ENCODE measurements at places on chromosomes 6 and 20.

DNA sequence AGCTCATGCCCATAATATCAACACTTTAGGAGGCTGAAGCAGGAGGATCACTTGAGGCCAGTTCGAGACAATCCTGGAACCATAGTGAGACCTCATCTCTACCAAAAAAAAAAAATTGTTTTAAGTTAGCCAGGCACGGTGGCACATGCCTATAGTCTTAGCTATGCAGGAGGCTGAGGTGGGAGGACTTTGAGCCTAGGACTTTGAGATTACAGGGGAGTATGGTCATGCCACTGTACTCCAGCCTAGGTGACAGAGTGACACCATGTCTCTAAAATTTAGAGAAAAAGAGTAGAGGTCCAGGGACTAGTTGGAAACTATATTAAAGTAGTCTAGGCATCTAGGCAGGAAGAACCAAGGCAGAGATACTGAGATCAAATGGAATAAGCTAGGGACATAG lies 121.6 kb downstream of the SLC16A10 start:
- no peak for DNase-seq

DNA sequence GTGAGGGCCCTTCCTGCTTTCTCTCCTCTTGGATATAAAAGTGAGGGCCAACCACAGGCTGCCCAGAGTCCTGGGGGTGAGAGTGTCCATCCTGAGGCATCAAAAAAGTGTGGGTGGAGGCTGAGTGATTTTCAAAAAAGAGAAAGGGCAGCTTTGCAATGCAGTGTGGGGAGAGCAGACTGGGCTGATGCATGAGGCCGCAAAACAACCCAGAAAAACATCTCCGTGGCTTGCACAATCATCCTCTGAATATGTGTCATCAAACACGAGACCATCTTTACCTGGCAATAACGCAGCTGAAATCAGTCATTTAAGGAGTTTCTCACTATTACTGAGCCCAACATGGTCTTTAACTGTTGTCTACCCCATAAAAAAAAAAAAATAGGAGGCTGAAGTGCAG lies 191.2 kb upstream of the SOX4 start:
- DNase-seq: no peak

DNA sequence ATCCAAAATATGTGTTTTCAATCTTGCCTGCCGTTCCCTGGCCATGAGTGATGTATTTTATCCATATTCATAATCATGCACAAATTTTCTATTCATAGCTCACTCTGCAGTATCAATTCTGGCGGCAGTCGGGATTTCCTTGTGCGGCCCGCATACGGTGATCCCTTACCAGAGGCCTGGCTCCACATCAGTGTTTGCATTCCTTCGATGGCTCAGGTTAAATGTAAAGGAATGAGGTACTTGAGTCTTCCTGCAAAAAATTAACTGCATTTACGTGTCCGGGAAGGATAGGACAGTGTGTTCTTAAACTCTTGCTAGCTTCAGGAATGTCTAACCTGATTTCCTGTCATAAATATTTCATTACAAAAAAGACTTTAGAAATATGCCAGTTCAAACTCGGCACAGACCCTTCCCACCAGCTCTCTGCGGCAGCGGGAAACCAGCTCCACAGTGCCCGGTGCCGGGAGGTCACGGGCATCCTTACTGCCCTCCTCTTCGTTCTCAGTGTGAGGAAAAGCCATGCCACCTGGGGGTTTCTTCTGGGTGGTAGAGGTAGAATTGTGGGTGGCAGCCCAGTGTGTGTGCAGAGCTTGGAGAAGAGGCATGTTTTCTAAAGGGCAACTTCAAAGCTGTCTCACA lies 154.5 kb downstream of the MOXD1 start:
- no peak for DNase-seq

DNA sequence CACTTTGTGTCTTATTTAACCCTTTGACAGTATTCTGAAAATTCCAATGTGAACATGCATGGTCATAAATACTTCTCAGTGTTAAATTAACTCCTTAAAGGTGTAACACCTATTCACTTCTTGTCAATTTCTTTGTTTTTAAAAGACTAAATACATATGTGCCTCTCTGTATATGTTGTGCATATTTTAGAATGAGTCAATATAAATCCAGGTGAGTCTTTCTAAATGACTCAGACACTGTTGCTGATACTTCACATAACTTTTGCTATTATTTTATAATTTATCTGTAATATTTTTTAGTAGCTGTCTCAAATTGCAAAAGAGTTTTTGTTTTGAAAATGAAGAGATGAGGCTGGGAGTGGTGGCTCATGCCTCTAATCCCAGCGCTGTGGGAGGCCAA lies 36.0 kb downstream of the TIAM2 start:
- no peak for DNase-seq

DNA sequence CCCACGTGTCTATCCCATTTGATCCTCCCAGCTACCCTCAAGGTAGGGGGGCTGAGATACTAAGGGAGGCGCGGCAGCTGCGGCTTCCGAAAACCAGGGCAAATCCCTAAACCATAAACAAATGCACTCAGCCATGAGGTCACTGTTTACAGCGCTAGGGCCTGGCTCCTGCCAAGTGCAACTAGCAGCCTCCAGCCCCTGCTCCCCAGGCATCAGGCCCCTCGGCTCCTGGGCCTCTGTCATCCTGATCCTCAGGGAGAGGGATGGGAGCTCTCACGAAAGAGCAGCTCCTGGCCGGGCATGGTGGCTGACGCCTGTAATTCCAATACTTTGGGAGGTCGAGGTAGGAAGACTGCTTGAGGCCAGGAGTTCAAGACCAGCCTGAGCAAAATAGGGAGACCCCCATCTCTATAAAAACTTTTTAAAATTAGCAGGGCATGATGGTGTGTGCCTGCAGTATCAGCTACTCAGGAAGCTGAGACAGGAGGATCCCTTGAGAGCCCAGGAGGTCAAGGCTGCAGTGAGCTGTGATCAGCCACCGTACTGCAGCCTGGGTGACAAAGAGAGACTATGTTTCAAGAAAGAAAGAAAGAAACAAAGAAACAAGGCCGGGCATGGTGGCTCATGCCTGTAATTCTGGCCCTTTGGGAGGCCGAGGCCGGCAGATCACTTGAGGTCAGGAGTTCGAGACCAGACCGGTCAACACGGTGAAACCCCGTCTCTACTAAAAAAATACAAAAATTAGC lies 42.5 kb upstream of the TLDC2 start:
- DNase-seq: no peak

- DNase-seq: peak; percentile 82
These were observed 14.5 kb downstream of the BCL2L1 start for GRCh38 chr20:31707994-31708735.

DNA sequence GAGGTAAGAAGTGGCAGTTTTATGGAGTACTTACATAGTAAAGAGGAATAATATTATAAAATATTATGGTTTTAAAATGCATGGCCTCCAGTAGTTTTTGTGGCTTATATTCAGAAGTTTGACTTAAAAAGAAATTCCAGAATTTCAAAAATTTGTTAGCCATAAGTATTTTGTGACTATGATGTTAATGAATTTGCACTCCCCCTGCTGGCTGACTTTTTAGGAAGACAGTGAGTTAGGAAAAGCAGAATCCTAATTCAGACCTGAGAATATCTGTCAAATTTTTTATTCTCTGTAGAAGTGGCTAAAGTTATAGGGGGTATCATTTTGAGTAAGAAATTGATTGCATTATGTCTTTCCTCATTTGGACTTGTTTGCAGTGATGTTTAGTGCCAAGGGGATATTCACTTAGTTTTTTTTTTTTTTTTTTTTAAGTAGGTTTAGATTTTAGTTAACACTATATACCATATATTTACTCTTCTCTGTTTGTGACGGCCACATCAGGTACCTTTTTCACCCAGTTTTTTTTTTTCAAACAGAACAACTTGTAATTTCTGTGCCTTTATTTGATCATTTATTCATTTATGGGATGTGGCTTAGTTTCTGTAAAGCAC lies 40.8 kb downstream of the ZFAND3 start:
- DNase-seq: peak; percentile 16

GRCh38 chr6:80339421-80339820 lies 232.9 kb downstream of the BCKDHB start:
- no peak for DNase-seq

DNA sequence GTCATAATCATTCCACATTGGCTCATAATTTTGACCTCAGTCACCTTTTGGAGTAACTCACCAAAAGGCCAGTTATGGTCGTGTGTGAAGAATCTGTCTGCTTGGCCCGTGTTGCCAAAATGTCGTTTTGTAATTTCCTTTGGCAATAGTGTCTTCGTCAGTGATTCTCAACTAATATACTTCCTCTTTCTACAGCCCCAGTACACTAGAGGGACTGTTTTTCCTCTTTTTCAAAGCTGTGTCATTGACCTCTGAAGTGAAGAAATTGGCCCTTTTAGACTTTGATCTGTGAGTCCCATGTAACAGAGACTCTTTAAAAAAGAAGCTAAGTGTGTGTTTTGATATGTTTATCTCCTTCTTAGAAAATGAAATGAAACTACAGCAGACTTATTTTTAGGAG lies 5.2 kb downstream of the FOXO3 start:
- DNase-seq: no peak

DNA sequence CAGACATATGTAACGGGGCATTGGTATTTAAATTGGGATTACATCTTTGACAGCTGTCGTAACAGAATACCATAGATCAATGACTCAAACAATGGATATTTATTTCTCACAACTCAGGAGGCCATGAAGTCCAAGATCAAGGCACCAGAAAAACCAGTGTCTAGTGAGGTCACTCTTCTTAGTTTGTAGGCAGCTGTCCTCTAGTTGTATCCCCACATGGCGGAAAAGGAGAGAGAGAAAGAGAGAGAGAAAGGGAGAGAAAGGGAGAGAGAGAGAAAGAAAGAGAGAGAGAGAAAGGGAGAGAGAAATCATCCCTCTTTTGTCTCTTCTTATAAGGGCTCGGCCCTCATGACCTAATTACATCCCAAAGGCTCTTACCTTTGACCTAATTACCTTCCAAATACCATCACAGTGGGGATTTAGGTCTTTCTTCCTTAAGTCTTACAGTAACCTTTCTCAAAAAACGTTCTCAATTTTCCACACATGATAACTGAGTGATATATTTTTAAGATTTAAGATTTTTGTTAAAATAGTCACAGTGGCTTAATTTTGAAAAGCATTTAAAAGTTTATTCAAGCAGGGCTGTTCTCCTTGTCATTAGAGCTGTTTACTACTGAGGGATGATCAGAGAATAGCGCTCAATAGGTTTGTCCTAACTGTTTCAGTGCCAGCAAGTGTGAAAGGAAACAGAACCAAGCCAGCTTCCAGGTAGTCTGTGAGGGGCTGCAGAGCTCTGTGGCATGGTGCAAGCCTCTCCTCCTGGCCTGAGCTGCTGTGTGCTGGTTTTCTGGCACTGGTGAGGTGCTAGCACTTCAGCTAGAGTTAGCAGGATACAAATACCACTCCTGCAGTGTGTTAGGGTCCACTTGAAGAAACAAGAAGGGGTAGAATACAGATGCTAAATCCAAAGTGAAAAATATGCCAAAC lies 79.0 kb downstream of the IMPG1 start:
- no peak for DNase-seq

GRCh38 chr6:114167583-114168576 lies 174.9 kb downstream of the HS3ST5 start:
- no peak for DNase-seq

DNA sequence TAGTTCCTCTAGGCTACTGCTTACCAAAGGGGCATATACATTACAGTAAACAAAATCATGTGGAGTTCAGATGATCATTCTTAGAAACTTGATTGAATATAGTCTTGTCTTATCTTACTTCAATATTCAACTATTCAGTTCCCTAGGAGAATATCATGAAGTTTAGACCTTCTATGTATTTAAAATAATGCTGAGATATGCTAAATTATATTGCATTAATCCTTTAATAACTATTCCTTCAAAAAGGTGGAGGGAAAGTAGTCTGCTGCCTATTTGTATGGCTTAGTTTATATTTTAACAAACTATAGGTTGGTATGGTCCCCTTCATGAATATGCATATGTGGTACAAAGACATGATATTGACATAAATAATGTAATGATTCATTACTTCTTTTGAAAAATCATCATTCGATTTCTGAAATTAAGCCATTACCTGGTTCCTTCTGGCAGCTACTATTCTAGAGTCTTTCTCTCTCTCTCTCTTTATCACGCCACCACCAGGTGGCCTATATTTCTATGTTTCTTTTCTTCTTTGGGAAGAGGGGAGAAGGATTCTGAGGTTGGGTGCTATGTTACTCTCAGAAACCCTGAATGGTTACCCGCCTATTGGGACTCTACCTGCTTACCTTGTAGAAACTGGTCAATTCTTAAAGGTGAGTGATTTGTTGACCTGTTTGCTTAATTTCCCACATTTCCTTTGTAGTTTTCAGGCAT lies 855.8 kb downstream of the HACE1 start:
- no peak for DNase-seq

DNA sequence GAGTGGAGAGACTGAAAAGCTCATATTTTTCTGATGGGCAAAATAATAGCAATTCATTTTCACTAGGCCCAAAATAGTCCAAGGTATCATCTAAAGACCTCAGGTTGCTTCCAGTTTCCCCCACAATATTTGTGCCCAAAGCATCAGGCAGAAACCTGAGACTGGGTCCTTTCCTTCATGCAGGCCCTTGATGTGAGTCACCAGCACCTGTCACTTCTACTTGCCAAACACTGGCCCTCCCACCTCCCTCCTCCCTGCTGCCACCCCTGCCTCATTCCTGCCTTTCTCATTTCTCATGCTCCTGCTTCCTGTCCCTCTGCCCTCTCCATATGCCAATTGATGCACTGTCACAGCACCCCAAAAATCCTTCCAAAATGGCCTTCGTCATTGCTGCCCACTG lies 230.4 kb upstream of the CST7 start:
- DNase-seq: no peak

DNA sequence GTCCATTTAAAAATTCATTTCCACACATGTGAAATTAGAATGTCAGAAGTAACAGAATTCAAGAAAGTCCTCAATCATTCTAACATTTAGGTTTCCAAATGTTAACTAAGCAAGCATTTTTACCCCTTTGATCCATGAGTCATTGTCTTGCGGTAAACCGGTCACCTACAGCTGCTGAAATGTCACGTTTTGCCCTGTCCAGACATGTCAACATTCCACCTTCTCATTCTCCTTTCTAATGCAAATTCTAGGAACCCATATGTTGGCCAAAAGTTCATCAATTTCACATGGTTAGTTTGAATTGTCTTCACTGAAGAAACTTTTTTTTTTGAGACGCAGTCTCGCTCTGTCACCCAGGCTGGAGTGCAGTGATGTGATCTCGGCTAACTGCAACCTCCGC lies 117.2 kb downstream of the IPCEF1 start:
- no peak for DNase-seq

DNA sequence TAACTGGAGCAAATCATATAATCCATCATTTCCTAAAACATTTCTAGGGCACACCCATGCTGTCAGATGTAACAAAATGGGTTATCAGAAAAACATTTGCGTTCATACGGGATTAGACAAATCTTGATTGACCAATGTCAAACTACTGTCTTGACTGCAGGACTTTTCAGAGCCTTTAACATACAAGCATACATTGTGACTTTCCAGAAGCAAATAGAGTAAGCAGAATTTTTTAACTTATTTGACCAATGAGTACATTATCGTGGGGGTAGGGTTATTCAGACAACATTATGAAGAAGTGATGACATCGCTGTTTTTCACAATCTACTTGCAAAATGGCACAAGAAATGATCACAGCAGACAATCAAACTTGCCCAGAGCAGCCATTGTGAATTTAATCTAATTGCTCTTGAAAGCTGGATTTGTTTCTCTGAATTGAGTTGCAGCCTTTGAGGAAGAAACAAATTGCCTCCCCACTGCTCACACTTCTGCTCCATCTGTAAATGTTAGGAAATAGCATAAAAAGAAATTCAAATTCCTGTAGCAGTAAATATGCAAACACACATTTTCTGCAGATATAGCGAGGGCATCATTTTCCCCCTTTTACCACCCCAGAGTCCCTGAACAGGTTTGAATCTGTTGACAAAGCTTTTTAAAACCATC lies 133.0 kb upstream of the DOK5 start:
- no peak for DNase-seq

- no peak for DNase-seq
These were observed 45.2 kb upstream of the RALY start for GRCh38 chr20:33948480-33948879.
